Mesothelial cell of epicardium (in vitro differentiated cells): ENCODE measurements at places on chromosomes 6 and 20.

DNA sequence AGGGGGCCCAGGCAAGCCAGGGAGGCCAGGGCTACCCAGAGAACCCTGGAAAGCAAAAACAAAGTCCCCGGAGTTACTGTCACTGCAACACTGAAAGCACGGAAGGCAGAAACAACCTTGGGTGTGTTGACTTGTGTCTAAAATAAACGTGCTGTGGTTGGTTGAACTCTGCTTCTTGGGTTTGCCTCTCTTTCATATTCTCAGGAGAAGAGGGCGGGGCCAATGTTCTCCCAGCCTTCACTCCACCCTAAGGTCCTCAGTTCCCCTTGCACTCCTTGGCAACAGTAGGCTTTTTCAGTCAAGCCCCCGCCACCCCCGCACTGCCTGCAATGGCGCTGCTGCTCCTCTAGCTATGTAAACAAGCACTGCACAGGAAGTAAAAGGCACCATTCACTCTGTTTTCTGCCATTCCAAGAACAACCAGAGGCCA, 60.9 kb downstream of the COL9A1 start:
- DNase-seq = no peak

- no peak for DNase-seq
Measured at GRCh38 chr6:105940990-105941389, 145.1 kb upstream of the PRDM1 start.

DNA sequence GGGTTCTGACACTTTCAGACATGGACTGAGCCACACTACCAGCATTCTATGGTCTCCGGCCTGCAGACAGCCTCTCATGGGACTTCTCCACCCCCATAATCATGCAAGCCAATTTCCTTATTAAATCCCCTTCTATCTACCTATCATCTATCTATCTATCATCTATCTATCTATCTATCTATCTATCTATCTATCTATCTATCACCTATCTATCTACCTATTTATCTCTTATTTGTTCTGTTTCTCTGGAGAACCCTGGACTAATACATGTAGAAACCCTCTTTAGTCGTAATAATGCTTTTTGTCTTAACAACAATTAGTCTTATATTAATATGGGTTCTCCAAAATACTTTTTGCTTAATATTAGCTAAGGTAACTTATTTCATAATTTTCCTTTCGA, 174.1 kb upstream of the PRSS16 start:
- no peak for DNase-seq

GRCh38 chr20:408843-409696, 971 bp downstream of the RBCK1 start:
- DNase-seq = no peak

DNA sequence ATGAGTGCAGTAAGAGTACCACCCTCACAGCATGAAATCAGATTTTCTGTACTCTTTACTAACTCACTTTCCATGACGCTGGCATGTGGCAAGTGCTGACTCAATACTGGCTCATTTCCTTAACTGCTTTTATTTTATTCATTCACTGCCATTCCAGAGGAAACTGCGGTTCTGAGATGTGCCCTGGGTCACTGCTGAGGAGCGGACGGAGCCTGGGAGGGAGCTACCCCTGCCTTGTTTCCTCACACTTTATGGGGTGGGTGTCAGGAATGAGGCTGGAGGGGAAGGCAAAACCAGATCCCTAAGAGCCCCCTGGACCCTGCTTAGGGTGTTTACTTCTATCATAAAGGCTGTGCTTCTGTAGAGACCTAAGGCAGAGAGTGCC, 14.4 kb downstream of the NT5E start:
- no peak for DNase-seq

DNA sequence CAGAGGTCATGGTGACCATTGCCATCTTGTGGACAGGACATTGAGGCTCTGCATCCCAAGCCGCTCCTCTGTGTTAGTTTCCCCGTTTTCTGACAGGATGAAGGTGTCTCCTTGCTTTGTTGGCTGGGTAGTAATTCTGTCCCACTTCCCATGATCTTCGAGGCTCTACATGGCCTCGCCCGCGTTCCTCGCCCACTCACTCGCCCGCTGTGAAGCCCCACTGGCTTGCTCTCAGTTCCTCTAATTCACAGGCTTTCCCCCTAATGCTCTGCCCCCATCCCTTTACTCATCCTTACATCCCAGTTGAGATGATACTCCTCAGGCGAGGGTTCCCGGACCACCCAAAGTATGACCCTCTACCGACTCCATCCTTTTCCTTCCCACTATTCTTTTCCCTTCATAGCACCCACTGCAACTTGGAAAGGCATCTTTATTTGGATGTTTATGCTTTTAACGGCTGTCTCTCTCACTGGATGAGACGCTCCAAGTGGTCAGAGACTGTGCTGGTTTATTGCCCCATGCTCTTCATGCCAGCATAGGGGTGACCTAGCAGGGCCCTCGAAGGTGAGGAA, 511 bp upstream of the SLC35B2 start:
- no peak for DNase-seq

DNA sequence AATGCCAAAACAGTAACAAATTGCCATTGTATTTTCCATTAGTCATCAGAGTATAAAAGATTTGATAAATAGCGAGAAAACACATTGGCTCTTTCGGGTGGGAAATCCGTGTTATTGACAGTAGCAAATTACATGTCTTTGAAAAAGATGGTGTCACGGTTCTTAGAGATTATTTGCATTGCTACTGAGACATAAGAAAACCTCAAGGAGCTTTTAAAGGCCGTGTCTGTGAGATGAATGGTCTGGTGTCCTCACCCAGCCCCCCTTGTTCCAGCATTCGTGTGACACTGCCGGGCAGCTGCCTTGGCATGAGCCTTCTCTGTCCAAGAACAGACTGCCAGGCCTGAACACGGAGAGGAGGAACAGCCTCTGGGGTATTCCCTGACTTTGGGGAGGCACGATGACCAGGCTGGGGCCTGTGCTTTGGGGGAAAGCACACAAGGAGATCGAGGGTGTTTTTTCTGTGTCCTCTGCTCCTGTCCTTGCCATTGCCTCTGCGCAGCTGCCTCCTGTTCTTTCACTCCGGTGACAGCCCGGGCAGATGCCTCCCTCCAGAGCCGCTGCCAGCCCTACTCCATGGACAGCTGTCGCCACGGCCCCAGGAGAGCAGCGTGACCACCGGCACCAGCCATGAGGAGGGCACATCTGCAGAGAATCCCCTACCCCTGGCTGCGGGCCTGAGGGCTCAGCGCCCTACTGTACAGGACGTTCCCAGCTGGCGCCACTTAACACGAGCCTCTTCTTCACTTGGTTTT, 167.7 kb upstream of the CDYL start:
- DNase-seq = no peak

GRCh38 chr6:130859161-130859867, 32.1 kb downstream of the SMLR1 start:
- DNase-seq = no peak
